ENCODE measurements at places on chromosomes 7 and 10.

GRCh38 chr7:54690050-54690443 lies 69.0 kb downstream of the SEC61G start:
- DNase-seq, result no peak

DNA sequence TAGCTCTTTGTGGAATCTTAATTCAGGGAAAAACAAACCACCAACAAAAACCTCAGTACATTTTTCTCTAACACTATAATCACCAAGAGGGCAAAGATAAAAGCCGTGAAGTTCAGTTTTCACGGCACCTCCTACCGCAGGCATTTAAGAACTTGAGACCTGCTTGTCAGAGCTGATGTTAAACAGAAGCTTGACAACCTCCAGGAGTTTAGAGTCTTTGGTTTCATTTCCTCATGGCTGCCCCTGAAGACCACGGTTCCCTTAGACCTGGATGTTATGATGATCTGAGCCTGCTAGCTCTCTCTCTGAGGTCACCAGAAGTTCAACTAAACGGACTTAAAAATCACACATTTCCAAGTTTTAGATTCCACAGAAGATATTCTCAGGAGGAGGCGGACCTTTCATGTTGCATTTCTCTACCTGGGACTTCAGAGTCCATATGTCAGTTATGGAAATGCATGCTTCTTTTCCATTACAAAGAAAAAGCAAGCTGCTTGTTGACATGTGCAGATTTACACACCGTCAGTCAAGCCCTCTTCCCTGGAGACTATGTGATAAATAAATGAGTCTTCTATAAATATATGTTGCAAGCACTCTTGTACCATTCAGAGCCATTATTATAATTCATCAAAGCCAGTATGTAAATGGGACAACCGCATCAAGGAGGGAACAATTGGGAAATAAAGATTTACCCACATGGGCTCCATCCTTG lies 258.0 kb downstream of the GFRA1 start:
- DNase-seq, result no peak

DNA sequence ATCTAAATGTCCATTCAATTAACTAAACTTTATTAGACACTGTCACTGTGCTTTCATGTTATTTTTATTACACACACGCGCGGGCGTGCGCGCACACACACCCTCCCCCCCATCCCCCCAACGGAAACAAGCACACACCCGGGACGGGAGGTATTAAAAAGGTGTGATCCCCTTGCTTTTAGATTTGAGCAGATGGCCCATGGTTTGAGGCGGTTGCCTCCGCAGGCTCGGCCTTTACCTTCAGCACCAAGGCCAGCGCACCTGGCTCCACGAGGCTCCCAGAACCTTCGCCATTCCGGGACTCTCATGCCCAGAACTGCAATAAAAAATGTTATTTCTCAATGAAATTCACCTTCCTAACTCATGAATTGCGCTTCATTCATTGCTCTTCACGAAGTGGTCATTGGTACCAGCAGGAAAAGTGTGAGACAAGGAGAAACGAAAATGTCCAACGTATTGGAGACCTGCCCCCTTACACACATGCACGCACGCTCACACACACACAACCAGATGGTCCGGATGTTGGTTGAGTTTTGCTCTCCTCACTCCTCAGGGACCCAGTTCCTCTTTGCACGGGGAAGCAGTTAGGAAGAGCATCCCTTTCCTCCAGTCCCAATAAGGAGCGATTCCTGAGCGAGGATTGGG lies 20.8 kb upstream of the PTF1A start:
- DNase-seq, result no peak

DNA sequence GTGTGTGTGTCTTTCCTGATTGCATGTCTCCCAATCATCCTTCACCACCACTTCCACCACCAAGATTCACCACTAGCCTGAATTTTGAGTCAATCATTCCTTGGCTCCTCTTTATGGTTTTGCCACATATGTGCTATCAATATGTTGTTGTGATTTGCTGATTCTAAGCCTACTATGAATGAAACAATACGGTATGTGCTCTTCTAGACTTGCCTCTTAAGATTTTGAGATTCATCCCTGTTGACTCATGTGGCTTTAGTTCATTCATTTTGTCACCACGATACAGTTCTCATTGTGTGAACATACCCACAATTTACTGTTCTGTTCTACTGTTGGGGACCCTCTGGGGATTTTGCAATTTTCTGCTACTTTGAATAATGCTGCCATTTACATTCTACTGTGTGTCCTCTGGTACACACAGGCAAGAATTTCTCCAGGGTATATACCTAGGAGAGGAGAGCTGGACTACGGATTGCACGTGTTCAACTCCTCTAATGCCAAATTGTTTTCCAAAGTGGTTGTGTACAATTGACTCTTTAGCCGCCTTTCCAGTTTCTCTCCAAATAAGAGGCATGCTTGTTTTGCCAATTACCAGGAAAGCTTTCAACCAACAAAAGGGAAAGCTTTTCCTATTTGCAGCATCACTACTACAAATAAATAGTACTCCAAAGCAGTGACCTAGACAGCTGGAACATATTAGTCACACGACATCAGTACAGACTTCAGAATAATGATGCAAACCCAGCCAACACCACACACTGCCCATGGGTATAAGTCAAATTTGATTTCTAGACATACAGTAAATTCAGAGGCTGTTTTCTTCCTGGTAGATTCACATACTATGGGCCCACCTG lies 30.0 kb downstream of the SGMS1 start:
- no peak for DNase-seq

- DNase-seq, result no peak
These were observed 223.2 kb downstream of the SH2D4B start for GRCh38 chr10:80760914-80761371.

- no peak for DNase-seq
These were observed at the start of gene ZNF727 for GRCh38 chr7:64045301-64046040. TSS of gene ZNF727 (plus strand) at chr7:64045434. CDS start at chr7:64045622, 188 bp downstream.

- DNase-seq, result no peak
These were observed 91.4 kb upstream of the CYP26C1 start for GRCh38 chr10:92969151-92969550.

GRCh38 chr10:110163192-110163773 lies 44.1 kb upstream of the MXI1 start:
- DNase-seq, result no peak

DNA sequence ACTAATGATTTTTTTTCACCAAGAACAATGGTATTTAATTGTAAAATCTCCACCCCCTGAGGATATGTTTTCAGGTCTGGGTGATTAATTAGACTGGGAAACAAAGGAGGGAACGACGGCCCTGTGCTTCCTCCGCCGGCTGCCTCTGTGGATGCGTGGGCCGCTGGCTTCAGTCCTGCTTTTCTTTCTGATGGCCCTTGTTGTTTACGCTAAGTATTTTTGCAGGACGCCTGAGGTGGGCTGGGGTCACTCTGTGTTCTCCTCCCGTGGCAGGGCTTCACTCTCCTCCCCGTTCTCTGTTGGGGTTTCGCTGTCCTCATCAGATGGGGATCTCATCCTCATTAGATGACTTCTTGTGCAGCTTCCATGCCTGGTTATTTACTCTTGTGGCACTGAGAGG lies 5.2 kb upstream of the ACBD5 start:
- no peak for DNase-seq

Measured in stimulated activated CD4-positive, alpha-beta T cell treated with anti-CD3 and anti-CD28 coated beads, TNF-alpha, amount 100 ng/mL, for 24 hours (primary cell).